GM10248 (cell line): ENCODE measurements at places on chromosomes 5 and 9.
A peak's percentile ranks its signal among the peaks of the same experiment; 100 is the strongest.

- DNase-seq, result no peak
Observed at GRCh38 chr9:105834404-105834803, 140.1 kb downstream of the TMEM38B start.

DNA sequence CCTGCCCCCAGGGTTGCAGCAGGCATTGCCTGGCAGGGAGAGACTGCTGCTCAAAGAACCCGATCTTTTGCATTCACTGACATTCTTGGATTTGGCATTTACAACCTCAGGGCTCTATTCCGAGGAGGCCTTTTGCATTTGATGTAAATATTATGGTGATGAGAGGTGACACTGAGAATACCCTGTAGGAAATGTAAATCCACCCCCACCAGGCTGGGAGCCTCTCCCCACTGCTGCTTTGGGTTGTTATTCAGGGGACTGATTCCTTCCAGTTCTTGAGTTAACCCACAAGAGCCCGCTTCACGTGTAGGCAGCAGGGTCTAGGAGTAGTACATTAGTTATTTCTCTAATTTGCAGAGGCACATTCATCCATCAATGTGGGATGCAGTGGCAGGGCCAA is 55.5 kb upstream of the ARAP3 start:
- DNase-seq, result no peak

DNA sequence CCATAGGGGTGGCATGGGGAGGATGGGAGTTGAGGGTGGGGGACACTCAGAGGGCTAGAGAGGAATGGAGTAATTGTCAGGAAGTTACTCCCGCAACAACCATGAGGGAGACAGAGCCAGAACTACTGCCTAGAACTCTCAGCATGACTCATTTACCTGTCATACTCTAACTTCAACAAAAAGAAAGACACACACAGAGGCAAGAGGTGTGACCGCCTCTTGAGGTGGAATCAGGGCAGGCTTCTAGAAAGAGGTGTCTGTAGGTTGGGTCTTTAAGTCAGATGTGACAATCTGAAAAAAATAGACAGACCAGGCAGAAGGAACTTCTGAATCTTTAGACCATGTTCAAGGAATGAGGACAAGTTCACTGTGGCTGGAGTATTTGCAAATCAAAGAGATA is 73.4 kb downstream of the GABBR2 start:
- no peak for DNase-seq

- DNase-seq, result no peak
Observed at GRCh38 chr5:10904862-10905432, 143.9 kb upstream of the DAP start.

GRCh38 chr5:140574165-140574564 is 9.5 kb downstream of the SLC35A4 start:
- DNase-seq, result no peak

DNA sequence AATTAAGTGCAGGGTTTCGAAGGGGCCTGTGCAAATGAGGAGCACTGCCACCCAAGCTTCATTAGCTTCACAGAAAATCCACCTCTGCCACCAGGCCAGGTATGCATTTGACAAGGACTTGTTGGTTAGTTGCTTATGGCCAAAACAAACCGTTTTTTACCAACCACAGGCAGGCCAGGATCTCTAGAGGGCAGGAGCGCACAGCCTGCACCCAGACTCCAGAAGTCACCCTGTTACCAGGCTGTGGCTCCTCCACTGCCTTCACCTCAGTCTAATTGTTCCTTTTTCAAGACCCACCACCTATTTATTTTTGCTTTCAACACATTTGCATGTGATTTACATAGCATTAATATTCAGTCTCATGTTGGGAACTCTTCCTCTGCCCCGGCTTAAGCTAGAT is 78.3 kb upstream of the HSPA9 start:
- DNase-seq, result no peak

- no peak for DNase-seq
Observed at GRCh38 chr5:34043099-34043876, at the start of gene C1QTNF3. Gene C1QTNF3 (minus strand): TSS chr5:34043213. CDS start chr5:34043125, 88 bp downstream.

- DNase-seq, result no peak
Observed at GRCh38 chr9:90167914-90168313, 474.7 kb downstream of the DIRAS2 start.

DNA sequence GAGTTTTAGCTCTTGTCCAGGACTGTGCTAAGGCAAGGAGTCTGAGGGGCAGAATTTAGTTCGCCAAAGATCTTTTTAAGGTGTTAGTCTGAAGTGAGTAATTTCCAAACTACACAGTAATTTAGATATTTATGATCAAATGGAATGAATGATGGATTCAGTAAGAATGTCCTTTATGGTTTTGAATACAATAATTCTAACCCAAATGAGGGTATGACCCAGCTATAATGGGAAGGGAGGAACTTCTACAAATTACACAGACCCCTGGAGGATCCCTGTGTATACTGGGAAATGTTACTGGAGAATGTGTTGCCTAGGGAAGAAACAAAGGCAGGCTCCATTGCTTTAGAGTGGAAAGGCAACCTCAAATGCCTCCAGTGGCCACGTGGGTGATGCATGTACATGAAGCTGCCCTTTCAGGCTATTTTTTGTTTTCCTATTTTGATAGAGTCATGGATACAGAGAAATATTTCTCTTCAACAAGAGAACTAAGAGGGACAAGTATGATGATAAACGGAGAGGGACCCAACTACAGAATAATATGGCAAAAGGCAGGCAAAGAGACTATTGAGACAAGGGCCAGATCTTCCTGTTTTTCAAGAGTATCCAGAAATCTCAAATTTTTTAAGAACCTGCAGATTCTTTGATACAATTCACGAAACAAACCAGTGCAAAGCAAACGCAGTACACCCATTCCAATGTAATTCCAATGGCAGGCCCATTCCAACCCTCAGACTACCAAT is 25.4 kb downstream of the SLC1A3 start:
- DNase-seq, result no peak

DNA sequence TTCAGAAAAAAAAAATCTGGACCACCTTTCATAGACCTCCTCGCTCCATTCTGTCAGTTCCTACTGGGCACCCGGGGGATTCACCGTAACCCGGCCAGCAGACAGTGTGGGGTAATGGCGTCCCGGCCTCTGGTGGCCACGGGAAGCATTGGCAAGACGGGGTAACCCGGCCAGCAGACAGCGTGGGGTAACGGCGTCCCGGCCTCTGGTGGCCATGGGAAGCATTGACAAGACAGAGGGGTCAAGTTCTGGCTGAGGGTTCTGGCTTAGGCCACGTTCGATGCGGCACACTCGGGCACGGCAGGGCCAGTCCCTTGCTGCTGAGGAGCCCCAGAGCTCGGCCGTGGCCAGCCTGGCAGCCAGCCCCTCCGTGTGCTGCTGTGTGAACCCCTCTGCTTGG is 116.2 kb upstream of the RAPGEF1 start:
- no peak for DNase-seq

- no peak for DNase-seq
Observed at GRCh38 chr9:124880501-124880900, 18.6 kb downstream of the ARPC5L start.

DNA sequence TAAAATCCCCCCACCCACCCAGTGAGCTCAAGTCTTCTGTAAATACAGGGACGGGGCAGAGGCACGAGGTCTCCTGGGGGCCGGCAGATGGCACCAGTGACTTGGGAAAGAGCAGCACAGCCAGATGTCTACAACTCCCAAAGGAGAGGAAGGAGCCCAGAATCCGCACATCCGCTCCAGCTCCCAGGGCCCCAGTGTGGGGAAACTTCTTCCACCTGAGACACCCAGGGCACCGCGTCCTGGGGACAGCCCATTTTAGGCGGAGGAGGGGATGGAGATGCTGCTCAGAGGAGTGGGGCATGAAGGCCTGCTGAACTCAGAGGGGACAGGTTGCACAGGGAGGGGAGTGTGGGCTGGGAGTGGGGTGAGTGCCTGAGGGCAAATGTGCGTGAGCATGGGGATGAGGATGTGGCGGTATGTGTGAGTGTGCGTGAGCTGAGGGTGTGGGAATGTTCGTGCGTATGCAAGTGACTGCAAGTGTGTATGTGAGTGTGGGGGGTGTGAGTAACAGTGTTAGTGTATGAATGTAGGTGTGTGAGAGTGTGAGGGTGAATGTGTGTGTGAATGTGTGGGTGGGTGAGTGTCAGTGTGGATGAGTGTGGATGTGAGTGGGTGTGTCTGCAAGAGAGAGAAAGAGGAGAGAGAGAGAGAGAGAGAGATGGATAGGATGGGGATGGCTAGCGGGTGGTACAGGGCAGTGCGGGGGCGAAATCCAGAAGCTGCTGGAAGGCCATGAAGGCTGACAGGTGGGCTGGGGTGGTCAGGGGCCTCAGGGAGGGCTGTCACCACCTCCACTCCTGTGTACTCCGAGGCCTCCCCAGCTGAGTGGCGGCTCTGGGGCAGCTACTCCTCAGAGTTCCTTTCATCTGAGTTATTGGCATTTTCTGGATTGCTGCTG is 63.5 kb downstream of the DUSP1 start:
- DNase-seq, result no peak

- peak; percentile 72 for DNase-seq
Observed at GRCh38 chr9:72443855-72444254, 77.6 kb upstream of the TMC1 start.

DNA sequence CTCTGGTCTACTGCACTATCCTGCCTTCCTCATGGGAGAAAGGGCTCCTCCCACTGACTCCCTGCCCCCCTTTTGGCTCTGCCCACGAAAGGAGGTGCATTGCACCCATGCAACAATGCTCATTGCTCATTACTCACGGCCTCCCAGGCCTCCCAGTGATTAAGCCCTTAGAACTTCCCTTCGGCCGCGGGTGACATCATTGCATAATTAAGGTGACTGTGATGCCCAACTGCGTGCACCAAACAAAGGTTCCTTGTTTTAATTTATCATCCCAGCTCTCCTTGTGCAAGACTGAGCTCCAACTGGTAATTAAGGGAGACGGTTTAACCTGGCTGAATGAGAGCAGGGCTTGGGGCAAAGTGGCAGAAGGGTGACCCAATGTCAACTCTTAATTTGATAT is 180.4 kb downstream of the GAS1 start:
- DNase-seq, result no peak

DNA sequence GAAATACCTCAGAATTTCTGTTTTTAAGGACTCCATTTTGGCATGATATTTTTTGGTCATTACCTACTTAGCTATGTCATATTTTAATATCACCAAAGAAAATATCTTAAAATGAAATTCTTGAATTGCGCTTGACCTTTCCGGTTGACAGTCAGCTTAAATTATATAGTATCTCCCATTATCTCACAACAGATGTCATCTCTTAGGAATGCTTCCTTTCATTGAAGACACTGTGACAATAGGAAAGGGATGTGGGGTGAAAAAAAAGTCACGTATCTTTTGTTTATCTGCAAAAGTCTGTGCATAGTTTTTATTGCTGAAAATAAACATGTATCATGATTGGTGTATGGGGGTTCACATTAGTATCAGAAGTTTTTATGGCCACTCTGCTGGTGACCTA is 105.8 kb downstream of the INVS start:
- no peak for DNase-seq

DNA sequence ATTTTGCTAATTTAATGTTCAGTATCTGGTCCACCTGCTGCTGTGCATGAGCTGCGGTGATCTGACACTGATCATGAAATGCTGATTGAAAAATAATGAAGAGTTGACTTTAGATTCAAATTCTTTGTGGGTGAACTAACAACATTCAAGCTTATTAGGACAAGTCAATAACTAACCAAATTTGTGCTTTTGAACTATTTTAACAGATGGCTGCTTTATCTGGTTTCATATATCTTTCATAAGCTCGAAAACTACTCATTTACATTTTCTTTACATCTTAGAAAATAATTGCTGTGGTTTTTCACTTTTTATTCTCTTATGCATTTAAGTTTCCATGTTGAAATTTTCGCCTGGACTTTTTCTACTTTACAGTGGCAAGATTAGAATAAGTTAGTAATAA is 274.8 kb upstream of the CCNG1 start:
- no peak for DNase-seq

DNA sequence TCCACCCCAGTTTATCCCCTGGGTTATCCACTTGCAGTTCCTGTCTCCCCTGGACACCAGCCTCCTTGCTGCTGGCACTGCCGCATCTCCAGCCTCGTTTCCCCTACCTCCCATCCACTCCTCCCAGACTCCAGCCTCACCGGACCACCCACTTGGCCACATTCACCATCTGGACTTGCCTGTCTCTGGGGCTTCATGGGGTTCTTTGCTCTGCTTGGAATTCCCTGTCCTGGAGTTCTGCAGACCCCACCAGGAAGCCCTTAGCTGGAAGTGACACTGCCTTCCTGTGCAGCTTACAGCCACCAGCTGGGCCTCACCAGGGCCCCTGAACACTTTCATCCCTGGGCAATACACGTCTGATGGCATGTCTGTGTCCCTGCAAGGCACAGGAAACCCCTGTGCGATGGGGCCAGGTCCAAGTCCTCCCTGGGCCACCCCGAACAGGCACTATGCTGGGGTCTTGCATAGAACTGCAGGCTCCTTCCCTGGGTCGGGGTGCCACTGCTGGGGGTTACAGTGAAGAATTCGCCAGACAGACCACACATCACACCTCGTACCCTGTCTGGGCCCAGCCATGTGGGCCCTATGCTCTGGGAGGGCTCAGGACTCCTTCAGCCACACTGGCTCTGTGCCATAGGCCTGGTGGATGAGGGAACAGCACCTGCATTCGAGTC is 3.0 kb downstream of the FLT4 start:
- DNase-seq, result no peak

- no peak for DNase-seq
Observed at GRCh38 chr5:88682131-88682530, 200.9 kb downstream of the MEF2C start.

- DNase-seq, result no peak
Observed at GRCh38 chr5:39226100-39226451, 6.7 kb upstream of the FYB1 start.

GRCh38 chr9:134315716-134316448 is 10.4 kb upstream of the RXRA start:
- DNase-seq, result no peak

GRCh38 chr5:132425009-132425937 is 55.8 kb downstream of the SLC22A5 start:
- DNase-seq, result peak; percentile 80

DNA sequence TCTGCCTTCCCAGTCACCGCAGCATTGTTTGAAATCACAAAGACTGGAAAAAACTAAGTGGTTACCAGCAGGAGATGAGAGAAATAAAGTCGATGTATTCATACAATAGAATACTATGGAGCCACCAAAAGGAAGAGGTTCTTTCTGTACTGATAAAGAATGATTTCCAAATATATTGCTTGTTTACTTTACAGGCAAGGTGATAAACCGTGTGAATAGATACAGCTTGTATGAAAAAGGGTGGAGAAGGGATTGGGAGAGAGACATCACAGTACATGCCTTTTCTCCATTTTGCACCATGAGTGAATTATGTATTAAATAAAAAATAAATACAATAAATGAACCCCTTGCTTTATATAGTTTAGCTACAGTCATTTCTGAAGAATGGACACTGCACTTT is 91.7 kb downstream of the RFK start:
- no peak for DNase-seq

- DNase-seq, result no peak
Observed at GRCh38 chr5:176486189-176486757, 38.1 kb downstream of the FAF2 start.

DNA sequence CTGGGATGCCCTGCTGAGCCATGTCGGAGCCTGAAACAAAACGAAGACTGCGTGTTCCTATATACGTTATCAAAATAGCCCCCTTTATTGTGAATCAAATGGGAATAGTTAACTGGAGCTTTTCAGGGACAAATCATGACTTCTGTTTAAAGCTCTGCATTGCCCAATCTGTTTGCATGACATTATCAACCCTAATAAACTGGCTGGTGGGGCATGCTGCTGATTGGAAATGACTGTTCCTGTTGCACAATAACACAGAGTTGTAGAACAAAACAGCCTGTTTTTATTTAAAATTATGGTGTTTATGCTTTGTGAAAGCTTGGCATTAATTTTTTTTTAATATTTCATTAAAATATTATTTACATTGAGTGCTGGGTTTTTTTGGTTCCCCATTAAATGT is 215.5 kb downstream of the TMEM167A start:
- DNase-seq, result no peak

- no peak for DNase-seq
Observed at GRCh38 chr9:114240647-114241558, 82.0 kb upstream of the ORM1 start.
